ENCODE measurements at places on chromosomes 7 and 10. TPM values are rescaled to one million over a fixed set of nuclear protein-coding genes. Genes with fewer than 3 reads are reported as not detected.

DNA sequence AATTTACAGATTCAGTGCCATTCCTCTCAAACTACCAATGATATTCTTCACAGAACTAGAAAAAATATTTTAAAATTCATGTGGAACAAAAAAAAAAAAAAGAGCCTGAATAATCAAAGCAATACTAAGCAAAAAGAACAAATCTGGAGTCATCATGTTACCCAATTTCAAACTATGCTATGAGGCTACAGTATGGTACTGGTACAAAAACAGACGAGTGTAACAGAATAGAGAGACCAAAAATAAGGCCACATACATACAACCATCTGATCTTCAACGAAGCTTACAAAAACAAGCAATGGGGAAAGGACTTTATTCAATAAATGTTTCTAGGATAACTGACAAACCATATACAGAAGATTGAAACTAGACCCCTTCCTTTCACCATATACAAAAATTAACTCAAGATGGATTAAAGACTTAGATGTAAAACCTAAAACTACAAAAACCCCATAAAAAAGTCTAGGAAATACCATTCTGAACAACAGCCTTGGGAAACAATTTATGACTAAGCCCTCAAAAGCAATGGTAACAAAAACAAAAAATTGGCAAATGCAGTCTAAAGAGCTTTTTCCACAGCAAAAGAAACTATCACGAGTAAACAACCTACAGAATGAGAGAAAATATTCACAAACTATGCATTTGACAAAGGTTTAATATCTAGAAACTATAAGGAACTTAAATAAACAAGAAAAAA is 207.7 kb downstream of the PTN start:
- DNase-seq: no peak

DNA sequence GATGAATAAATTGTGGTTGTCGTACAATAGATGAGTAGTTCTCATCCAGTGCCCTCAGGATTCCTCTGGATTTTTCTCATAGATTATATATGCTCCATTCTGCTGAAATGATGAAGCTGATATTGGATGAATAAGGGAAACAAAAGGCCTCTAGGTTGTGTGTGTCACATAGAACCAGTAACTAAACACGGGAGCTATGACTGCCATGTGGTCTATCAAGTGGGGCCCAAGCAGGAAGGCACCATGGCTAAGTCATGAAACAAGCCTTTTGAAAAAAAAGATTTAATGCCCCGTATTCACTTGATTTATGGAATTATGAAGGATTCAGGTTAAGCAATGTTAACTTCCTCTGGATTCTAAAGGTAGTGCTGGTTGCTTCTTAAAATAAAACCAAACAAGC is 225.1 kb downstream of the TCF7L2 start:
- DNase-seq: no peak

The HOXA5 gene
- not detected for total RNA-seq

DNA sequence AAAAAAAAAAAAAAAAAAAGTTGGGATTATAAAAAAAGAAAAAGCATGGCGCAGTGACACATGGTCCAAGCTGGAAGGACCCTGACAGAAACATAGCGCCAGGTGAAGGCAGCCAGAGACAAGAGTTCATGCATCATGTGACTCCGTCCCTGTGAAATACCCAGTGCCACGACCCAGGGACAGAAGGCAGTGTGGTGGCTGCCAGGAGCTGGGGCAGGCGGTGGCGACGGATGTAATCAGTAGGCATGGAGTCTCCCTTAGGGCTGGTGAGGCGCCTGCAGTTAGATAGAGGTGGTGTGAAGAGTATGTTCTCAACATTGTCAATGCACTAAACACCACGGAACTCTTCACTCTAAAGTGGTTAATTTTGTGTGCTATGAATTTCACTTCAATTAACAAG is 43.9 kb downstream of the STK32C start:
- DNase-seq: no peak

The WEE2 gene
- total RNA-seq: 0.08 TPM

All from CD4-positive, alpha-beta T cell (primary cell).